ENCODE measurements at places on chromosomes 2 and 18. TPM values are rescaled to one million over a fixed set of nuclear protein-coding genes. Genes with fewer than 3 reads are reported as not detected.

Gene ANKRD36B
- total RNA-seq, result 3.9 TPM

Gene TDRD15
- not detected for total RNA-seq

Gene ANKRD62
- not detected for total RNA-seq

Gene ANKRD23
- 2.3 TPM for total RNA-seq

Gene KCNJ13
- not detected for total RNA-seq

Gene POTEJ
- not detected for total RNA-seq

Gene IHH
- total RNA-seq, result 0.45 TPM

Gene CIB4
- 0.50 TPM for total RNA-seq

Gene ASB1
- 57.1 TPM for total RNA-seq

Gene CXCR2
- total RNA-seq, result not detected

Gene ITGB1BP1
- 187 TPM for total RNA-seq

Gene C2orf74
- 16.4 TPM for total RNA-seq

Gene DQX1
- 0.05 TPM for total RNA-seq

Gene RAB6C
- total RNA-seq, result not detected

Gene TPRKB
- total RNA-seq, result 66.4 TPM

Gene MEP1B
- 0.05 TPM for total RNA-seq

Gene TNFRSF11A
- 11.8 TPM for total RNA-seq

Gene L3MBTL4
- not detected for total RNA-seq

Gene GPR55
- not detected for total RNA-seq

Gene PLGLB2
- total RNA-seq, result not detected

Gene FAM110C
- 0.23 TPM for total RNA-seq

Gene G6PC2
- total RNA-seq, result not detected

Gene HOXD1
- total RNA-seq, result 0.10 TPM

Gene HRH4
- not detected for total RNA-seq

Gene PNPT1
- 30.4 TPM for total RNA-seq

Gene GAREM2
- total RNA-seq, result 6.1 TPM

Gene CAMKMT
- total RNA-seq, result 3.8 TPM

Gene ZAP70
- not detected for total RNA-seq

Gene ANKRD30B
- total RNA-seq, result not detected

Gene OTOS
- not detected for total RNA-seq

Gene PPP3R1
- total RNA-seq, result 61.8 TPM

Gene FOSL2
- total RNA-seq, result 61.9 TPM

Gene IL37
- total RNA-seq, result not detected

Gene POTEF
- total RNA-seq, result not detected

Gene IGFBP5
- 0.27 TPM for total RNA-seq

Gene EGR4
- 0.09 TPM for total RNA-seq

Gene LHCGR
- total RNA-seq, result not detected

Gene SCN3A
- not detected for total RNA-seq

Gene TLX2
- 0.36 TPM for total RNA-seq

Gene RPRM
- total RNA-seq, result not detected

Gene PGAP1
- total RNA-seq, result 3.2 TPM

Gene ANKRD53
- total RNA-seq, result not detected

Gene HMSD
- not detected for total RNA-seq

Gene DAW1
- total RNA-seq, result 2.4 TPM

Gene KANSL1L
- 0.34 TPM for total RNA-seq

Gene COX5B
- total RNA-seq, result 299 TPM

Gene RAB27B
- total RNA-seq, result 9.0 TPM

Gene REG1B
- not detected for total RNA-seq

Gene CXCR1
- total RNA-seq, result not detected

Gene NR4A2
- total RNA-seq, result 2.0 TPM

Gene SLC66A3
- total RNA-seq, result 36.2 TPM

Gene SULT1C2
- 0.29 TPM for total RNA-seq

Gene SLC38A11
- total RNA-seq, result not detected

Gene ZBTB14
- 6.8 TPM for total RNA-seq

Gene COL5A2
- 41.6 TPM for total RNA-seq

Gene INHA
- 0.36 TPM for total RNA-seq

Gene TUBA3E
- 0.62 TPM for total RNA-seq

Gene CDK15
- not detected for total RNA-seq

Gene NPAS2
- 74.1 TPM for total RNA-seq
